ENCODE measurements at places on chromosomes 5 and 9.
A peak's percentile ranks its signal among the peaks of the same experiment; 100 is the strongest.

GRCh38 chr9:91131433-91131839 lies 230.3 kb downstream of the AUH start:
- no peak for DNase-seq

DNA sequence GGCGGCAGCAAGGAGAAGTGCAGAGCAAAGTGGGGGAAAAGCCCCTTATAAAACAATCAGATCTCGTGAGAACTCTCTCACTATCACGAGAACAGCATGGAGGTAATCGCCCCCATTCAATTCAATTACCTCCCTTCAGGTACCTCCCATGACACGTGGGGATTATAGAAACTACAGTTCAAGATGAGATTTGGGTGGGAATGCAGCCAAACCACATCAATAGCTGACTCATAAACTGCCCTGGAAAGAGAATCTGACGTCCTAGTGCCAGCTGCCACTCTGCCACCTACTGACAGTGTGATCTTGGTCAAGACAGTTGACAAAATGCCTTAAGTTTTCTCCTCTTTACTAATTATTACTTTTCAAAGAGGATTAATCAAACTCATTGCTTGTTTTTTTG lies 128.3 kb downstream of the GPBP1 start:
- peak; percentile 58 for DNase-seq

- DNase-seq, result no peak
These were observed 18.3 kb downstream of the DOCK2 start for GRCh38 chr5:169655353-169655752.

DNA sequence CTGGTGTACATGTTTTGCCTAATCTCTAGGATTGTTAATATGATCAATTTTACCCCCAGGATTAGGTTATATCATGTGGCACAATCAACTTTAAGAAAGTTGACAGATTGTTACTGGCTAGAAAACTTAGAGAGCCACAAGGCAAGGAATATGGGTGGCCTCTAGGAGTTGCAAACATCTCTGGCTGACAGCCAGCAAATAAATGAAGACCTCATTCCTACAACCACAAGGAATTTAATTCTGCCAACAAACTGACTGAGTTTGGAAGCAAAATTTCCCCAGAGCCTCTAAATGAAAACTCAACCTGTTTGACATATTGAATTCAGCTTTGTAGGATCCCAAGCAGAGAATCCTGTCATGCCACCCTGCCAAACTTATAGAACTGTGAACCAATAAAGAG lies 196.4 kb upstream of the PTGER4 start:
- no peak for DNase-seq

DNA sequence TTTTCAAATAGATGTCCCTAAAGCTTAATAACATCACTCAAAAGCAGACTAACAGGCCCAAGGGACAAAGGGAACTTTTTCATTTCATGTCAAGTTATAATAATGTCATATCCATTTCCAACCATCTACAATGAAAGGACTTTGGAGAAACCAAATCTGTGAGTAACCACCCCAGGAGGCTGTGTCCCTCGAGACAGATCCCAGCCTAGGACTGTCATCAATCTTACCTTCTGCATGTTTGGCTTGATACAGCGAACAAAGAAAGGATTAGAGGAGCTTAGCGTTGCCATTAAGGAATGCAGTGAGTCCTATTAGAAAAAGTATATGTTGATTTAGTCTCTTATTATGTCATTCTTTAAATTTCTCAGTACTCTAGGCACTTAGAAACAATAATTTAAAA lies 137.8 kb upstream of the RETREG1 start:
- no peak for DNase-seq

- DNase-seq, result no peak
These were observed 990.6 kb upstream of the TYRP1 start for GRCh38 chr9:11702548-11702947.

- DNase-seq, result no peak
These were observed 181.9 kb downstream of the ZNF462 start for GRCh38 chr9:107044872-107045271.

DNA sequence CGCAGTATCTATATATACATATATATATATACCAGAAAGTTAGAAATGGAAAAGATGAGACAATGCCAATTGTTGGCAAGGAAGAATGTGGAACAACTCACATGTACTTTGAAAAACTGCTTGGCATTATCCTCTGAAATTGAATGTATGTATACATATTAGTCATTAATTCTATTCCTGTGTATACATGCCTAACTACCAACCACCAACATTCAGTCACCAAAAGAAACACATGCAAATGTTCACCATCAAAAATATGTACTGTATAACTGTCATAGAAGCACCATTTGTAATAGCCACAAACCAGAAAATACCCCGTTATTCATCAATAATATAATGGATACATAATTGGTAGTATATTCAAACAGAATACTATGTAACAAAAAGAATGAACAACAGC lies 330.2 kb upstream of the GRAMD2B start:
- no peak for DNase-seq

DNA sequence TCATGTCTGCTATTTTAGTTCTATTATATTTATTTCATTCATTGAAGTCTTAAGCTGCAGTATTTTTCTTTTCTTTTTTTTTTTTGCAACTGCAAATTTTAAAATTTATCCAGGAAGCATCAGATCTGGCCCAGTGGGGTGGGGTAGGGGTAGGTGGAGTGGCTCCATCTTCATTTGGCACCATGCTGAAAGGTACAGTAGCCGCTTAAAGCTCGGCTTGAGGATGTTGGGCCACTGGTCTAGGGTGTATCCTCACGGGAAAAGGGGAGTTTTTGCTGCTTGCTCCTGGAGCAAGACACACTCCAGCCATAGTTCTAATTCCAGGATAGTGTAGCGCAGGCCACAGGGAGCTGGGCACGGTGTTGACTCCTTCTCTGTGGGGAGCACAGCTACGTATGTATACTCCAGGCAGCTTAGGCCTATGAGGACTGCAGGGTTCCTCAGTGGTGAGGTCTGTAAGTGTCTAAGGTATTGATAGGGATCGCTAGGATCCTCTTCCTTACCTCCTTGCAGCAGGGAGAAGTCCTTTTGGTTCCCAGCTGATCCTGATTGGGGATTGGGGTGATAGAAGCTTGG lies 22.7 kb downstream of the RCL1 start:
- DNase-seq, result no peak

DNA sequence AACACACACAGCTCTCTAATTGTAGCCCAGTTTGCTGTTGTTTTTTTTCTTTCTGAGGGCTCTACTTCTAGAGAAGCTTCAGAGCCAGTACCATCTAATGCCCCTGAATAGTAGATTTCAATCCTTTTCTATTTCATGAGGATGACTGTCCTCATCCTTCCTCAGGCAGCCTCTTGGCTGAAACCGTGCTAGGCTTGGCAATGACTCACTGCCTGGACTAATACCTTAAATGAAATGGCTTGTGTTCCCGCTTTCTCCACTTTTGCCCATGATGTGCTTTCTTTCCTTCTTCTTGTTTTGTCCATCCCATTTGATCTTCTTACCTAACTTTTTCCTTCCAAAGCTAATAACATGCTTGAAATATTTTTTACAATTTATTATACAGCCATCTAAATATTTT lies 80.1 kb downstream of the ITGA1 start:
- no peak for DNase-seq

GRCh38 chr5:31964007-31964360 lies 210.1 kb downstream of the GOLPH3 start:
- DNase-seq, result no peak

DNA sequence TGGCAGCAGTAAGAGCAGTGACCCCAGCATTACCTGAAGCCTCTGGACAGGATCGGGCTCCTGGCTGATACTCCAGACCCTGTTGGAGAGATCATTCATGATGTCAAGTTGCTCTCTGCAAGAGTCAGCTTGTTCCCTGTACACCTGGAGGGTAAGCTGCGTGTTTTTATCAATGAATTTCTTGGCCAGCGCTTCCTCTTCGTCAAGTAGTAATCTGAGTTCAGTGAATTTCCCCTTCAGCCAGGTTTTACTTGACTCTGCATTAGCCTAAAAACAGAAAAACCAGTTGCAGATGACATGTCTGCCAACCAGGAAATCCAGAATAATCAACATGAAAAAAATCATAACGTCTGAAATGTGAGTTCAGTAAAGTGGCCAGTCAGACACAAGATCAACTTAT lies 19.1 kb downstream of the TRIM14 start:
- no peak for DNase-seq

- no peak for DNase-seq
These were observed 94.7 kb downstream of the FGF10 start for GRCh38 chr5:44294516-44294915.

DNA sequence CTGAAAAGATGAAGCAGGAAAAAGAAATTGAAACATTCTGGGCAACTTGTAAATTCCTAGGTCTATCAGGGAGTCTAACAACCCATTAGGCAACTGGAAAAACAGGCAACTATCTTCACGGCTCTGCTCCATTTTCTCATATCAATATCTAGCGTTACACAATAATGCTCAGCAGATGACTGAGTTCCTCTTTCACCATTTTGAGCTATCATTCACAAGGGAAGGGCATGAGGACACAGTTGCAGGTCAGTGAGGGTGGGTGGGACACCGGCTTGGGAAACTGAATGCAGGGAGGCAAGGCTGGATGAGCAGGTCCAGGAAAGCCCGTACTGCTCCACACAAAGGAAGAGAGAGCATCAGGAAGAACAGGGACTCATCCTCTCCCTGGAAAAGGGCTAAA lies 67.0 kb downstream of the FRMD3 start:
- no peak for DNase-seq

GRCh38 chr9:35673132-35674024 lies at the start of gene CA9:
CA9 (plus strand) TSS chr9:35673928; CDS start chr9:35673960, 32 bp downstream.
- no peak for DNase-seq

DNA sequence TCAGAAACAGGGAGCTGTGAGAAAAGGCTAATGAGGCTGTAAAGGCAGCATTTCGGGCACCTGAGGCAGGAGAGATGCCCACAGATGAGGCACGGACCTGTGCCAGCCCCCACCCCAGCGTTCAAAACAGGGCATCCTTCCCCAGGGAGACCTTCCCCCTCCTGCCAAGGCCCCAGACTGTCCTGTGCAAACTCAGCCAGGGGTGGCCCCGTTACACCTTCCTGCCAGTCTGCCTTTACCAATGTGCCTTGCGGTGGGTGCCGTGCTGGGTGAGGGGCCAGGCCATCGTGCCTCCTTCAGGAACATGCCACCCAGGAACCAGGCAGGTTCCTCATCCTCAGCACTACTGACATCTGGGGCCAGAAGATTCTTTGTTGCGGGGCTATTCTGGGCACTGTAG lies 53.9 kb downstream of the AK8 start:
- DNase-seq, result no peak

DNA sequence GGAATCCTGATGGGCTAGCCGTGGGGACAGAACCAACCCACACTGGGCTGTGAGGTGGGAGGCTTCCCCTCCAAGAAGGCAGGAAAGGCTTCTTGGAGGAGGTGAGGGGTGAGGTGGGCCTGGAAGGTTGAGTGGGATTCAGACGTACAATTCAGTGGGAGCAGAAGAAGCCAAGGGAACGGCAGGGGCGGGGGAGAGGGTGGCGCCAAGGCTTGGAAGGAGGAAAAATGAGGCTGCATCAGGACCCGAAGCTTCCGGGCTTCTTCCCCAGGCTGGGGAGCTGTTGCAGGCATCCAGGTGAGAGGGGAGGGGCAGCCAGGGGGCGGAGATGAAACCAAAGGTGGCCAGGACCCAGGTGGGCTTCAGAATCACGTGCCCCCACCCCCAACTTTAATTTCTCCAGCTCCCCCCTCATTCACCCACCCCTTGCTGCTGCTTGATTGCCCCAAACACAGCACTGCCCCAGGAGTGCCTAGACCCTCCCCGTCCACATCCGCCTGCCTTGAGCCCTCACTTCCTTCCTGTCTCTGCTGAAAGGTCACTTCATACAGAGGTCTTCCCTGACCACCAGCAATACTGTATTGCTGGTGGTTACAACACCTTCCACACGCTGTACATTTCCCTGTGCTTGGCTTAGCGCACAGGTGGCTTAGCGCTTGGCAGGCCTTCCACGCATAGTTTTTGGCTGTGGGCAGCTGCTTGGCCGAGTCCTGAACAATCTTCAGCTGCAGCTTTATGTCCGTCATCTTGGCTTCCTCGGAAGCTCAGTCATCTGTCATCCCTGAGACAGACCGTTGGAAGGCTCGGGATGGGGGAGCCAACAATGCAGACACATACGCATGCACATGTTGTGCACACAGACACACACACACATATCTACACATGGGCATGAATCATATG lies 193.5 kb downstream of the RGS3 start:
- DNase-seq, result no peak

Data from kidney epithelial cell (primary cell).